ENCODE measurements at places on chromosomes 5 and 9. TPM values are rescaled to one million over a fixed set of nuclear protein-coding genes. Genes with fewer than 3 reads are reported as not detected.

- H3K4me1 ChIP-seq, result no peaks in the 10 kb centered on the region
- H3K4me3 ChIP-seq, result no peak within 1 kb of the TSS
- H3K36me3 ChIP-seq, result no peaks in the 10 kb centered on the region
- peak; percentile 74 for DNase-seq
These were observed at the start of gene ADGRD2 for GRCh38 chr9:124450241-124450924. ADGRD2 (plus strand) TSS chr9:124450451; CDS start chr9:124451667, 1,216 bp downstream.

DNA sequence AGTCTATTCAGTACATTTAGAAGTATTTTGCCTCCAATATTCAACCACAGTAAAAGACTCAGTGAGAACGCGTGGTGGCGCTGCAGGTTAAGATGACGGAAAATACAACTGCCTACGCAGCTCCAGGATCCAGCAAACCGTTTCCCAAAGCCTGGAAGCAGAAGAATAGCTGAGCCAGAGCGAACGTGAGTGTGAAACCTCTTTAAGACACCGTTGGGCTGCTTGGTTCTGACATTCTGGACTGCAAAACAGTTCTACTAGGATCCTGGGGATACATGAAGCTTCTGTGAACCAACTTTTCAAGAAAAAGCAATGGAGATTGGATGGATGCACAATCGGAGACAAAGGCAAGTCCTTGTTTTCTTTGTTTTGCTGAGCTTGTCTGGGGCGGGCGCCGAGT, at the start of gene PCDHB16:
Gene PCDHB16 (plus strand): TSS at position 140 of the 400 bp plus-strand sequence. CDS start 173 bp downstream, at position 313.
- H3K36me3 ChIP-seq, result no peaks in the 10 kb centered on the region
- no peak for DNase-seq
- no peaks in the 10 kb centered on the region for H3K4me1 ChIP-seq
- no peaks in the 10 kb centered on the region for H3K27me3 ChIP-seq

Gene TMC1
- not detected for total RNA-seq

GRCh38 chr5:134579284-134579771, 53.3 kb downstream of the SAR1B start:
- H3K36me3 ChIP-seq, result peaks cover 27% of the 10 kb centered on the region
- no peaks in the 10 kb centered on the region for H3K4me1 ChIP-seq
- no peak overlapping the region for H3K4me3 ChIP-seq
- DNase-seq, result no peak

DNA sequence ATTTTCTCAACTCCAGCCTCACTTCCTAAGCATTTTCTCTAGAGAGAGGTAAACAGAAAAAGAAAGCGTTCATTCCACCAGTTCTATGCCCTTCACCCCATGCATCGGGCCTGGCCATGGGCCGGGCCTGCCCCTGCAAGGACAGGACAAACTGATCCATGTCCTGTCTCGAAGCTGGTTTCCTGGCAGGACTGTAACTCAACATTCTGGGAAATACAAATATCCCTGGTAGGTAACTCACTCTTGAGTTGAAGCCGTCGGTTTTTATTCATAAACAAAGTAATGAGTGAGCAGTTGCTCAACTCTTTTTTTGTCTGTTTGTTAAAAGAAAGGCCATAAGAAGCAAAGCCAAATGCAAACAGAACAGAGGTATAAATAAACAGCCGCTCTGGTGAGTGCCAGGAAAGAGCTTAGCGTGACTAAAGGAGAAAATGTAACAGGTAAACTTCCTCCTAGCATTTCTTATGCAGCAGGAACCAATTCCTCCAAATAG, 64.4 kb upstream of the DNAH5 start:
- H3K4me1 ChIP-seq, result peaks cover 7% of the 10 kb centered on the region
- DNase-seq, result peak; percentile 46
- no peaks in the 10 kb centered on the region for H3K36me3 ChIP-seq

- no peaks in the 10 kb centered on the region for H3K27me3 ChIP-seq
- H3K4me3 ChIP-seq, result no peak overlapping the region
- H3K36me3 ChIP-seq, result peaks cover 20% of the 10 kb centered on the region
- peaks cover 7% of the 10 kb centered on the region for H3K4me1 ChIP-seq
These were observed 26.6 kb downstream of the RAB24 start for GRCh38 chr5:177276886-177277285.

DNA sequence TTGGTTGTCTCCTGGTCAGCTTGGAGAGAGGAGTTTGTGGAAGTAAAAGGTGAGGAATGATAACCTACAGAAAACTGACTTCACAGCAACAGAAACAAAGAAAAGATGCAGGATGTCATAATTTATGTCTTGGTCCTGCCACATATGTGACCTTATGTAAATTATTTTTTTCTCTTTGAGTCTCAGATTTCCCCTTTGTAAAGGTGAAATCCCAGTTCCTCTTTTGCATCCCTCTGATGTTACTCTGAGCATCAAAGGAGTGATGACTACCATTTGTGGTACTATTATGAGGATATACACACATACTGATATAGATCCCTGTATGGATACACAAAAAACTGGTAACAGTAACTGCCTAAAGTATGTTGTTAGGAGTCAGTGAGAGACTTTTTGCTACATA, 1.4 kb upstream of the THG1L start:
- no peaks in the 10 kb centered on the region for H3K27me3 ChIP-seq
- no peak for DNase-seq
- H3K4me1 ChIP-seq, result peaks cover 4% of the 10 kb centered on the region
- H3K27ac ChIP-seq, result no peak overlapping the region
- H3K36me3 ChIP-seq, result no peaks in the 10 kb centered on the region

Gene S1PR3
- total RNA-seq, result 3.7 TPM

- DNase-seq, result peak; percentile 68
- no peaks in the 10 kb centered on the region for H3K36me3 ChIP-seq
- no peaks in the 10 kb centered on the region for H3K27me3 ChIP-seq
- H3K4me3 ChIP-seq, result no peak overlapping the region
These were observed 124.3 kb upstream of the SLC12A2 start for GRCh38 chr5:127959152-127959764.

GRCh38 chr9:17191082-17191481, 56.2 kb downstream of the CNTLN start:
- H3K27me3 ChIP-seq, result no peaks in the 10 kb centered on the region
- no peaks in the 10 kb centered on the region for H3K4me1 ChIP-seq
- no peak overlapping the region for H3K27ac ChIP-seq
- DNase-seq, result no peak
- H3K4me3 ChIP-seq, result no peak overlapping the region

Gene PLAC8L1
- 0.31 TPM for total RNA-seq

Gene ABITRAM
- 7.6 TPM for total RNA-seq

- DNase-seq, result no peak
- H3K4me1 ChIP-seq, result peaks cover 14% of the 10 kb centered on the region
- no peak overlapping the region for H3K27ac ChIP-seq
- H3K36me3 ChIP-seq, result no peaks in the 10 kb centered on the region
These were observed 79.1 kb downstream of the AOPEP start for GRCh38 chr9:94805585-94805984.

DNA sequence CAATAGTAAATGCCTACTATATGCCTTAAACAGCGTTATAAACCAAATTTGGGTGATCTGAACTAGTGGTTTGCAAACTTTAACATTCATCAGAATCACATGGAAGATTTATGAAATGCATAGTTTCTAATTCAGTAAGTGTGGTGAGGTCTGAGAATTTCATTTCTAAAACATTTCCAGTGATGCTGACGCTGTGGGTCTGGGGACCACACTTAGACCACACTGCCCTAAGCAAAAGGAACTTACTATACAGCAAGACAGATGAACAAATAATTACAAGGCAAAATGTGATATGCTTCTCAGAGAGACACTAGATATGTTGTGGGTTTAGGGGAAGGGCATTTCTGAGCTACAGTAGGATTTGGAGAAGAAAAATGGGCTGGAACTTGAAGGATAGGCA, 72.6 kb downstream of the OXCT1 start:
- DNase-seq, result no peak
- no peaks in the 10 kb centered on the region for H3K4me1 ChIP-seq
- no peak overlapping the region for H3K4me3 ChIP-seq
- no peaks in the 10 kb centered on the region for H3K36me3 ChIP-seq

DNA sequence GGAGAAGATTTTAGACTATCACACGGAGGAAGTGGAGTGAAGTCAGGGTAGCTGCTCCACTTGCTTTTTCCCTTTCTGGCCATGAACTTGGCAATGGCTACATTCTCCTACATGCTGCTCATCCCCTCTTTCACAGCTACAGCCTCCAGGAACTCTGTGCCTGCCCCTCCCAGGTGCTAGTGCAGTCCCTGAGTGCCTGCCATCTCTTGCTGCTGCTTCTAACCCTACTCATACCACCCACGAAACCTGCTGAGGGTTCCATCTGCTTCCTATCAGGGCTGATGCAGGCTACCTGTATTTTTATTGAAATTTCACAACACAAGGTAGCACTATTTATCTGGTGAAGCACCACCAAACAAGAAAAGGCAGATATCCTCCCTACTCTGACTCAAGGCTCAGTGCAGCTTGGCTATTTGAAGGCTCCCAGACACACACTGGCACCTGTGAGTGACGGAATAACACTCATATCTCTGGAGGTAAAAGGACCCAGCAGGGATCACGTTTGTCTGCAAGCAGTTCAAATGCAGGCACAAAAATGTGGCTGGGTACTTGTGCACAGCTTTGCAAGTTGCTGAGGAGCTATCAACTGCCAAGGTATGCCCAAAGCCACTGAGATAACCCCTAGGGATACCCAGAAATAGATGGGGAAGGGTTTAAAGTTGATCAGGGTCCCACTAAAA, 51.6 kb downstream of the MARCHF11 start:
- H3K4me1 ChIP-seq, result no peaks in the 10 kb centered on the region
- no peaks in the 10 kb centered on the region for H3K36me3 ChIP-seq
- H3K27me3 ChIP-seq, result no peaks in the 10 kb centered on the region
- DNase-seq, result no peak
- no peak overlapping the region for H3K4me3 ChIP-seq
- H3K27ac ChIP-seq, result no peak overlapping the region

- DNase-seq, result no peak
- no peak overlapping the region for H3K4me3 ChIP-seq
- no peak overlapping the region for H3K27ac ChIP-seq
- H3K27me3 ChIP-seq, result no peaks in the 10 kb centered on the region
These were observed 183.8 kb upstream of the ITGA1 start for GRCh38 chr5:52603778-52604554.

- DNase-seq, result no peak
- H3K4me3 ChIP-seq, result no peak overlapping the region
- no peak overlapping the region for H3K27ac ChIP-seq
- no peaks in the 10 kb centered on the region for H3K36me3 ChIP-seq
- no peaks in the 10 kb centered on the region for H3K4me1 ChIP-seq
- no peaks in the 10 kb centered on the region for H3K27me3 ChIP-seq
These were observed 46.9 kb downstream of the FOXB2 start for GRCh38 chr9:77066388-77066787.

DNA sequence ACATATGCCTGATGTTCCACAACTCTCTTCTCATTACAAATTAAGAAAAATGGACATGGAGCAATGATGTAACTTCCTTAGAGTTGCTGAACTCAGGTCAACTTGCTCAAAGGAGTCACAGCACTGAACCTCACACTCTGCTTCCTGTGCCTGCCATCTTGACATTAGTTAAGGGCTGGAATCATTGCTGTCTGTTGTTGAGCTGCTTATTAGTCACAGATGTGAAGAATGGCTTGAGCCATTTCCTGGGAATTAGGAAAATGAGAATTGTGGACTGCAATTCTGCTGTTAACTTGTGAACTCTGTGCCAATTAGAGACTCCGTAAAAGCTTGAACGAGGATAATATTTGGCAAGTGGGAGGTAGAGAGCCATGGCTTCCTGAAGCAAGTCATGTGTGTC, 212.0 kb downstream of the ADAMTS12 start:
- no peaks in the 10 kb centered on the region for H3K4me1 ChIP-seq
- no peaks in the 10 kb centered on the region for H3K36me3 ChIP-seq
- no peak for DNase-seq
- no peaks in the 10 kb centered on the region for H3K27me3 ChIP-seq

- no peak overlapping the region for H3K27ac ChIP-seq
- H3K36me3 ChIP-seq, result no peaks in the 10 kb centered on the region
- no peaks in the 10 kb centered on the region for H3K27me3 ChIP-seq
- DNase-seq, result no peak
- H3K4me1 ChIP-seq, result no peaks in the 10 kb centered on the region
- no peak overlapping the region for H3K4me3 ChIP-seq
These were observed 98.4 kb downstream of the FBXL7 start for GRCh38 chr5:15598294-15598902.

Gene ROR2
- total RNA-seq, result 1.2 TPM

DNA sequence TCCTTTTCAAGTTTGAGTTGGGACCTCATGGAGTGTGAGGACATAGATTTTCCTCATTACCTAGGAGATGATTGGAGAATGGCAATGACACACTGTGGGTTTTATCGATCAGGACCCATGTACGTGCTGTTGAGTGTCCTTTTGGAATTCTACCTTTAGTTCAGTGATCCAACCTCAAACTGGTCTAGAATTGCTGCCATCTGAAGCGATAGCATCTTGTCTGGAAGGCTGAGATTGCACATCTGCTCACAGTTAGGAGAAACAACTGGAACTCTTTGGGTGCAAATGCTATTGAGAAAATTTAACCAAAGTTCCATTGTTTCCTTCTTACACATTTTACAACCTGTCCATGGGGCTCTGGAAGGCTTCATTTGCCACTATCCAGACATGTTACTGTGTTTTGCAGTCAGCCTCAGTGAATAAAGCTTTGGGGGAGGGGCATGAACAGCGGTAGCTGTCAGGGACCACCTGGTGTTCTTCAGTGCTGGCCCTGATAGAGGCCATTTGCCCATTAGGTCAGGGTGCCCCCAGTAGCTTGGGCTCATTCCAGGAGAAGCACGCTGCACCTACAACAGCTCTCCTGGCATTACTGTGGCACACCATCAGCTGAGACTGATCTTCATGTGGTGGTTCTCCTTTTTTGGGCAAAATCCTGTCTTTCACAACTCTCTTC, 123.1 kb downstream of the PDE8B start:
- no peak for DNase-seq
- H3K36me3 ChIP-seq, result no peaks in the 10 kb centered on the region
- no peak overlapping the region for H3K27ac ChIP-seq
- no peaks in the 10 kb centered on the region for H3K27me3 ChIP-seq

Gene PCDHGA7
- total RNA-seq, result 2.0 TPM
